Thoracic aorta (tissue), 2 donors: ENCODE measurements at places on chromosomes 16 and 17.

DNA sequence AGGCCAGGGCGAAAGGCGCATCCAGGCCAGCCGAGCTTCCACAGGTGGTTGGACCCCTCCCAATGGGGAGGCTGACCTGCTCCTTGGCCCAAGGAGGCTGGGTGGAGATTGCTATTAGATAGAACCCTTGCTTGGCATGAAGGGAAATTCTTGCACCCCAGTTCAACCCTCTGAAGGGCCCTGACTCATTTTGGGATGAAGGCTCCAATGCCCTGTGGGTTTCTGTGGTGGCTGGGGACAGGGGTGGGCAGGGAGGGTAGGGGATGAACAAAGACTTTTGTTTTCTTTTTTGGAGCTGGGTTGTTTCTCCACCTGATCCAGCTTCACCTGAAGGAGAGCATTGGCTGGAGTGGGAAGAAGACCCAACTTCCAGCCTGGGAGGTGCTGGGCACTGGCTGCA, 16.7 kb upstream of the TBX21 start:
- DNase-seq = no peak
- H3K27ac ChIP-seq = no peak overlapping the region
- H3K36me3 ChIP-seq = no peaks in the 10 kb centered on the region
- H3K4me1 ChIP-seq = peaks cover 11% of the 10 kb centered on the region

GRCh38 chr17:43412166-43412565, 13.4 kb downstream of the ARL4D start:
- no peak overlapping the region for H3K4me3 ChIP-seq
- no peak for DNase-seq
- H3K36me3 ChIP-seq = no peaks in the 10 kb centered on the region
- H3K27ac ChIP-seq = no peak overlapping the region

DNA sequence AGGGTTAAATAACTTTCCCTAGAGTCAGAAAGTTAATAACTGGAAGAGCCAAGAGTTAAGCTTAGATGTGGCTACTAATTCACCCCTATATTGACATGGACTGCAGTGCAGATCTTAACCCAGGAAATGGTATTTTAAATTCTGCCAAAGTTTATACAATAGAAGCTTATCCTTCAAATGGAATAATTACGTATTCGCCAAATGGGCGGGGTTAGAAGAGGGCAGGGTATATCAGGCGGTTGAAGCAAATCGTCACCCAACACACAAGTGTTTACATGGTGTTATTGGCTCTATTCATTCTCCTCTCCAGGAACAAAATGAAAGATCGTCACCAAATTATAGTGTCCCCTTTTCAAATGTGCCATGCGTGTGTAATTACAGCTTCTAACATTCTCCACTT, 182.7 kb downstream of the PRKCB start:
- no peak overlapping the region for H3K27ac ChIP-seq
- H3K36me3 ChIP-seq = no peaks in the 10 kb centered on the region
- no peaks in the 10 kb centered on the region for H3K4me1 ChIP-seq
- H3K4me3 ChIP-seq = no peak overlapping the region

GRCh38 chr17:17535957-17536356, 39.8 kb upstream of the RASD1 start:
- no peaks in the 10 kb centered on the region for H3K27me3 ChIP-seq
- peak; percentile 19 for DNase-seq
- no peak overlapping the region for H3K4me3 ChIP-seq

DNA sequence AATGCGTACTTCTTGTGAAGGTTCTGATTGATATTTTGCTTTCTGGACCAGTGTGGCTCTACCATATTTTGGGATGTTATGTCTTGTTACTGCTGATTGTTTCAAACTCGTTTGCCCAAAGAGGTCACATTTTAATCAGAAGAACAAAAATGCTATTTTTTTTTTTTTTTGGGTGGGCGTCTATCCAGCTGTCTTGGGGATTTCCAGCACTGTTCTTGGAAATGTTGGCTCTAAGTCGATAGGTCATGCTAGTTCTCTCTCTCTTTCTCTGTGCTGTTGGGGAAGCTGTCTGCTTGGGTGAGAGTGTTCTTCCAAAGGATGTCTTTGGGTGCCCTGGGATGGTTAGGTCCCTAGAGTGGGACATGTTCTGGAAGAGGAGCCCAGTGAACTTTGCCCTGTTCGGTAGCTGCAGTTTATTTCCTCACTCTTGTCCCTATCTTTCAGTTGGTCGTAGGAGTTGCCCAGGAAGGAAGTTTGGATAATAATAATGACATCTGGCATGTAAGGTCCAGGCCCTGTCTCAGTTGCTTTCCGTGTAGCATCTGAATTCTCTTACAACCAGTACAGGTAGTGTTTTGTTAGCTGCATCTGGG, 2.9 kb downstream of the IRF8 start:
- no peaks in the 10 kb centered on the region for H3K4me1 ChIP-seq
- H3K27ac ChIP-seq = no peak overlapping the region
- no peaks in the 10 kb centered on the region for H3K36me3 ChIP-seq
- H3K27me3 ChIP-seq = no peaks in the 10 kb centered on the region

DNA sequence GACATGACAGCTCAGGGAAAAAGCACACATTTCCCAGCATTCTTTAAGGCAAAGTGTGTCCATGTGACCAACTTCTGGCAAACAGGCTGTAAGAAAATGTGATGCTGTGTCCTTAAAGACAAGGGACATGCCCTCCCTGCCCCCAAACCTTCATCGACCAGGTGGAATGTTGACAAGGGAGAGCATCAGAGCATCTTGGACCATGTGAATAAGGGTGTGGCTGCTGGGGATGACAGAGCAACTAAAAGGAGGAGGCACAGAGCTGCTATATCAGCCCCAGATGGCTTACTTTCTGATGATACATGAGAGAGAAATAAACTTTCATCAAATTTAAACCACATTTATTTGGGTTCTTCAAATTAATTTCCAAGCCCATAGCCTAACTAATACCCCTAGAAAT, 2.2 kb upstream of the ZNF23 start:
- no peak overlapping the region for H3K27ac ChIP-seq
- no peaks in the 10 kb centered on the region for H3K36me3 ChIP-seq
- DNase-seq = no peak
- no peaks in the 10 kb centered on the region for H3K27me3 ChIP-seq
- H3K4me3 ChIP-seq = no peak overlapping the region

- no peaks in the 10 kb centered on the region for H3K27me3 ChIP-seq
- no peaks in the 10 kb centered on the region for H3K36me3 ChIP-seq
- peak overlapping the region; percentile 37 for H3K4me3 ChIP-seq
- H3K27ac ChIP-seq = peak overlapping the region; percentile 89
These were observed 28.0 kb upstream of the SNN start for GRCh38 chr16:11639925-11640899.

DNA sequence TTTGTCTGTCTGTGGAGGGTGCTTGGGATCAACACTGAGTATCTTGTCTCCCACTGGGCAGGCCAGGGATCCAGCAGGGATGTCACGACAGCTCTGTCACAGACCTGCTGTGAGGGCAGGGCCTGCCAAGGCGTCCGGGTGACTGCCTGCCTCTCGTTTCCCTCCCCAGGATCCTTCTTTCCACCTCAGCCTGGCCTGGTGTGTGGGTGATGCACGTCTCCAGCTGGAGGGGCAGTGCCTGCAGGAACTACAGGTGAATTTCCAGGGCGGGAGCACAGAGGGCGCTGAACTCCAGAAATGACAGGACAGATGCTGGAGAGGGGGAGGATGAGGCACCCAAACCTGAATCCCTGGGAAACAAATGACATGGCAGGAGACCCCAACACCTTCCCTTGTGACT, 6.8 kb upstream of the MMP15 start:
- H3K27me3 ChIP-seq = no peaks in the 10 kb centered on the region
- no peak overlapping the region for H3K27ac ChIP-seq
- H3K4me3 ChIP-seq = no peak overlapping the region
- H3K4me1 ChIP-seq = peaks cover 5% of the 10 kb centered on the region
- H3K36me3 ChIP-seq = peaks cover 10% of the 10 kb centered on the region
- no peak for DNase-seq

DNA sequence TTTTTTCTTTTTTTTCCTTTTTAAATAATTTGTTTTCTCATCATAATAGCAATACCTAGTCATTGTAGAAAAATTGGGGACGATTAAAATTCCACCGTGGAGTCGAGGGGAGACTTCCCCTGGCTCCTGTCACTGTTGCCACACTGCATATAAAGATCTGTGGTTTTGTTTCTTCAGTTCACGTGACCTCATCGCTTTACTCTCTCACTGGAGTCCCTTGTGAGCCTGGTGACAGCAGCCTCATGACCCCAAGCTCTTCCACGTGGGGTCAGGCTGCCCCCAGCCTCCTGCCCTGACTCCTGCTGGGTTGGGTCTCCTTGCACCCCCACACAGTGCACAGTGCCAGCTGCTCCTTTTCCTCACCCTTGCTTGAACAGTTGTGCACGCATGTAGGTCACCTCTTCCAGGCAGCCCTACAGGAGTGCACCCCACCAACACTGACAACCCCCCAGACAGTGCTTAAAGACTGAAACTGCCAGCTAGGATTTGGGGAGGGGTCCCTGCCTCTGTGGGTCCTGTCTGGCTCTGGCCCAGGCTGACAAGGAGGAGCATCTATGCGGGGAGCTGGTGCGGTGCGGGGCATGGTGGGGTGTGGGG, 7.3 kb upstream of the METRNL start:
- no peak overlapping the region for H3K4me3 ChIP-seq
- no peak for DNase-seq
- no peak overlapping the region for H3K27ac ChIP-seq
- no peaks in the 10 kb centered on the region for H3K27me3 ChIP-seq
- no peaks in the 10 kb centered on the region for H3K36me3 ChIP-seq

- H3K36me3 ChIP-seq = no peaks in the 10 kb centered on the region
- DNase-seq = no peak
- no peaks in the 10 kb centered on the region for H3K27me3 ChIP-seq
- peaks cover 16% of the 10 kb centered on the region for H3K4me1 ChIP-seq
- H3K4me3 ChIP-seq = no peak overlapping the region
These were observed 3.6 kb downstream of the SCRN2 start for GRCh38 chr17:47837401-47838039.

- H3K36me3 ChIP-seq = no peaks in the 10 kb centered on the region
- DNase-seq = no peak
- no peak overlapping the region for H3K27ac ChIP-seq
- peak overlapping the region; percentile 19 for H3K4me3 ChIP-seq
- peaks cover 23% of the 10 kb centered on the region for H3K4me1 ChIP-seq
These were observed 198 bp upstream of the SHISA9 start for GRCh38 chr16:12901204-12901596.

GRCh38 chr16:66188917-66189725, 177.4 kb upstream of the CDH5 start:
- H3K4me1 ChIP-seq = peaks cover 24% of the 10 kb centered on the region
- H3K27ac ChIP-seq = peak overlapping the region; percentile 46
- no peak for DNase-seq
- no peaks in the 10 kb centered on the region for H3K27me3 ChIP-seq

DNA sequence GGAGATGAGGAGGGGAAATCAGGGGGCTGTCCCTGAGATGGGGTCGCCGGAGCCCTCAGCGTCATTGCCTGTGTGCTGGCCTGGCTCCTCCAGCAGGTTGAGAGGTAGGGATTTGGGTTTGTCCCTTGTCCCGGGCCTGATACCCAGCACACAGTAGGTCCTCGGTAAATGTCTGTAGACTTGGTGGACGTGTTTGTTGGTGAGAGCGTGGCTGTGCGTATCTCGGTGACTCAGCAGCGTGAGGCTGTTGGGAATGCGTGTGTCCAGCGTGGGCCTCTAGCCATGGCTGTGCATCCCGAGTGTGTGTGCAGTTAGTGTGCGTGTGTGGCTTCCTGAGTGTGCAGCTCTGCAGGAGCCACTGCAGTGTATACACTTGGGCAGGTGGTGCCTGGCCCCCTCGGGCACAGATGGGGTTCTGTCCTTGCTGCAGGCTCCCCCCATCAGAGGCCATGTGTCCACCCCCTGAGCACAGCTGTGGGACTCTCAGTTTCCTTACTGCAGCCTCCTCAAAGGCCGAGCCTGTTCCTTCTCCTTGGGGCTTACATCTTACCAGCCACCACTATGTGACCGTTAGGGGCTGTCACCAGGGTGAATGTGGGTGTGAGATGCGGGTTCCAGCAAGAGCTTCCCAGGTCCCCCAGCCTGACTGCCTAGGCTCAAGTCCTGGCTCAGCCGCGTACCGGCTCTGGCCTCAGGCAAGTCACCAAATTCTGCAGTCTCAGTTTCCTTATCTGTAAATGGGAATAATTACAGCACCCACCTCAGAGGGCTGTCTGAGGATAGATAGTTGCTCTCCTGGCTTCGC, 5.7 kb downstream of the NECAB2 start:
- no peaks in the 10 kb centered on the region for H3K36me3 ChIP-seq
- DNase-seq = no peak
- H3K27ac ChIP-seq = no peak overlapping the region
- H3K27me3 ChIP-seq = no peaks in the 10 kb centered on the region

DNA sequence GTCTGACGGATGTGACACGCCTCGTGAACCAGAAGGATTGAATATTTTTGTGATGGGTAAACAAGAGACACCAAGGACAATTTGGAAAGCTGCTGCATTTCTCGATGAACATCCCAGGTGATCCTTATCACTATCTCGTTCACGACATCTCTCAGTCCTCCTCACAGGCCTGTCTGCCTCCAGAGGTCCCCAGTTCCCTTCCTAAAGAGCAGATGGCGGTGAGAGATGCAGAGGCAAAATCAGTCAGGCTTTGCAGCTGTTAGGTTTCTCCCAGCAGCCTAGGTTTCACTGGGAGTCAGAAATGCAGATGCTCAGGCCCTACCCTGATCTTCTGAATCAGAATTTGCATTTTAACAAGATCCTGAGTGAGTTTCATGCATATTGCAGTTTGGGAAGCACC, 23.6 kb downstream of the SCPEP1 start:
- no peaks in the 10 kb centered on the region for H3K27me3 ChIP-seq
- H3K4me3 ChIP-seq = no peak overlapping the region
- H3K27ac ChIP-seq = no peak overlapping the region
- no peak for DNase-seq
- peaks cover 6% of the 10 kb centered on the region for H3K4me1 ChIP-seq
- H3K36me3 ChIP-seq = peaks cover 34% of the 10 kb centered on the region

GRCh38 chr17:56830726-56831368, 2.9 kb downstream of the C17orf67 start:
- no peaks in the 10 kb centered on the region for H3K36me3 ChIP-seq
- DNase-seq = no peak

- H3K4me3 ChIP-seq = no peak overlapping the region
- H3K27me3 ChIP-seq = no peaks in the 10 kb centered on the region
- peak overlapping the region; percentile 33 for H3K27ac ChIP-seq
- no peak for DNase-seq
These were observed 71.5 kb downstream of the GAS7 start for GRCh38 chr17:10126616-10127501.
